ENCODE measurements at places on chromosomes 6 and 20. TPM values are rescaled to one million over a fixed set of nuclear protein-coding genes. Genes with fewer than 3 reads are reported as not detected.
A peak's percentile ranks its signal among the peaks of the same experiment; 100 is the strongest.

DNA sequence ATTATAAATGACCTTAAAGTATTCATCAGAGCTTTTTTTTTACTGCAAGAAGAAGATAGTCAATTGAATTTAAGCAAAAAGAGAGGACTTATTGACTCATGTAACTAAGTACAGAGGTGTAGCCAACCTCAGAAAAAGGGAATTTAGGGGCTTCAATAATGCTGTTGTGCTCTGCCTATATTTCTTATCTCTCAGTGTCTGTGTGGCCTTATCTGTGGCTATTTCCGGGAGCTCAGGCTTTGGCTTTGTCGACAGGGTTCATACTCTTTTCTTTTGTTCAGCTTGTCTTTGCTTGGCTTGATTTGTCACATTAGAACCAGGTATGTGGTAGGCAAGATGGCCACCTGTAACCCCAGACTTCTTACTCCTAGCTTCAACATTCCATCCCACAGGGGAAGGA, 38.6 kb upstream of the FABP7 start:
- DNase-seq, result no peak

Gene OR2W1
- not detected for total RNA-seq

Gene CRISP3
- total RNA-seq, result not detected

Gene PTK6
- 0.23 TPM for total RNA-seq

DNA sequence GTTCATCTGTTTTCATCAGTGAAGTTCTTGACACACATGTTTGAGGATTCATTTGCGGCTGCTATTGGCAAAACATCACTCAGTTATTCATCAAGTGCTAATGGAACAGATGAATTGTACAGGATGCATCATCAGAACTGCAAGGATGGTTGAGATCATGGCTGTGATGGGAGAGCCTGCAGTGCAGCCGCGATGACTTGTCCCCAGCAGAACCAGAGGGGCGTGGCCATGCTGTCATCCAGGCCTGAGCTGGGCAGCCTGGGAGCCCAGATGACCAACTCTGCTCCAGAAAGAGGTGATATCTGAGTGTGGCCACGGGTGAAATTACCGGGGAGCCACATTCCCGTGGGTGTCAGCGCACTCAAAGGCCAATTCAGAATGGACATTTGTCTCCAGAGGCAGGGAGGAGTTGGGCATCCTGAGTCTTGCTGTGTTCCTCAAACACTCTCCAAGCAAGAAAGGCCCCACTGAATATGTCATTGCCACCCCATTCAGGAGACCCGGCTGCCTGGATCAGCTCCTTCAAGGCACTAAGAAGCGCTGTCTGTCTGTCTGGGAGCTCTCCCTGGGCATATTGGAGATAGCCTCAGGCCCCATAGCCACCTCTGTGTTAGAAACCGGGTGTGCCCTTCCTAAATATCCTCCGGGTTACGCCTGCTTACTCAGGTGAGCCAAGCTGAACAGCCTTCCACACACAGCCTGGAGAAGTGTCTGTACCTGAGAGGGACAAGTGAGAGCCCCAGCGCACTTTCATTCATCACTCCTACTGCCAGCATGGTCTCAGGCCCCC, 66.7 kb downstream of the SYNDIG1 start:
- DNase-seq, result peak; percentile 45

GRCh38 chr6:133341607-133342158, 100.5 kb downstream of the EYA4 start:
- no peak for DNase-seq

- DNase-seq, result no peak
Measured at GRCh38 chr20:1945134-1945618, 48.7 kb downstream of the PDYN start.

DNA sequence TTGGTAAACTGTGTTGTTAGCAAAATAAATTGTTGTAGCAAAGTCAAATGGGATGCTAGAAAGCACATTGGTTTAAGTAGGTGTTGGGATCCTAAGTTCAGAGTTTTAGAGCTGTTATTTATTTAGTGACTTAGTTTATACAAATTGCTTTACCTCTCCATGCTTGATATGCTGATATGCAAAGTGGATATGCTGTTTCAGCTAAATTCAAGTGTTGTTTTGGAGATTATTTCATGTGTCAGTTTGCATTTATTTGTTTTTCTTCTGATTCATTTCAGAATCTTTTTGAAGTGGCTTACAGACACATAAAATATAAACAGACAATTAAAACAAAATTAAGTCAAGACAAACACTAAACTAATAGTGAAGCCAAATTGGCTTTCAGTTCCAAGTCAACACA, 203.5 kb downstream of the ADGRB3 start:
- no peak for DNase-seq

GRCh38 chr6:44269178-44269920, 901 bp upstream of the TMEM151B start:
- no peak for DNase-seq
